ENCODE measurements at places on chromosomes 2 and 18.

DNA sequence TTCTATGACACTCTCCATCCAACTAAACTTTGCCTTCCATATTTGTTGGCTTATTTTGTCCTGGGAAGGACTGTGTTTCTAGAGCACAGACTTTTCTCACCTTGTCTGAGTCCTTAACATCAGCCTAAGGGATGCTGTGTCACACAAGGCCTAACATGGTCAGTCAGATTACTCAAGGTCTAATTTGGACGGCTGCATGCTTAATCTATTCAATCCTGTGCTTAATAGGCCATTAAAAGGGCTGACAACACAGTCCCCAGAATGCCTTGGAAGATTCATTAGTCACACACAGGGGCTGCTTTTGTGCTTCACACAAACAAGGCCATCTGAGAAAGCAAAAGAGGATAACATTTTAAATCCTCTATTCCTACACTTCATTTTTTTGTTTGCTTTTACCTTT lies 84.0 kb downstream of the DYNAP start:
- DNase-seq, result no peak

DNA sequence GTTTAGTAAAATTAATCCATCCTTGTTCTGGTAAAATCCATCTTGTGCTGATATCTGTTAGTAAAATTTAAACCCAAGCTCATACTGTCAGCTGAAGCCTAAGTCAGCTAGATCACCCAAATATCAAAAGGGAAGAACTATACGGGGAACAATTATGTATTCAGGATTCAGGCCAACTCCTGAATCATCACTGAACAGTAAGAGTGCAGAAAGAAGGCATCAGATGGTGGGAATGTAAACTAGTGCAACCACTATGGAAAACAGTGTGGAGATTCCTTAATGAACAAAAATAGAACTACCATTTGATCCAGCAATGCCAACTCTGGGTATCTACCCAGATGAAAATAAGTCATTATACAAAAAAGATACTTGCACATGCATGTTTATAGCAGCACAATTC lies 81.8 kb downstream of the RAPGEF4 start:
- DNase-seq, result no peak

GRCh38 chr2:50991602-50992001 lies 40.3 kb downstream of the NRXN1 start:
- DNase-seq, result no peak

DNA sequence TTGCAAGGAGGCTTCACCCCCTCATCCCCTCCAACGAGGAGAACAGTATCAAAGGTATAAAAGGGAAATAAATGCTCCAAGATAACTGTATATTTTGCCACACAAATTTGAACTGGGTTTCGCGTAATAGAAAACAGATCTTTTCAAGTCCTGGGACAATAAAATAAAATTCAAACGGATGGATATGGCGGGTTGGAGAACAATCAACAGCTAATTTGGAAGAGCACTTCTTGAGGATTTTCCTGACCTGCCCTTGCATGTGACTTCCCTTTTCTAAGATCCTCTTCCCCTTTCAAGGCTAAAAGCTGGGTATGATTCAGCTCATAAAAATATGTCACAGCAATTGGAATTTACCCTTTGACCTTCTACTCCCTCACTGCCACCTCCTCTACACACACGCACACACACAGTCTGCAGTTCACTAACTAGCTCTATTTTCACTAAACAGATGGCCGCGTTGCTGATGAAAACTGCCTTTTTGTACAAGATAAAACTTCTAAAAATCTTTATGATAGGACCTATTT lies 386.9 kb downstream of the FIGN start:
- no peak for DNase-seq

DNA sequence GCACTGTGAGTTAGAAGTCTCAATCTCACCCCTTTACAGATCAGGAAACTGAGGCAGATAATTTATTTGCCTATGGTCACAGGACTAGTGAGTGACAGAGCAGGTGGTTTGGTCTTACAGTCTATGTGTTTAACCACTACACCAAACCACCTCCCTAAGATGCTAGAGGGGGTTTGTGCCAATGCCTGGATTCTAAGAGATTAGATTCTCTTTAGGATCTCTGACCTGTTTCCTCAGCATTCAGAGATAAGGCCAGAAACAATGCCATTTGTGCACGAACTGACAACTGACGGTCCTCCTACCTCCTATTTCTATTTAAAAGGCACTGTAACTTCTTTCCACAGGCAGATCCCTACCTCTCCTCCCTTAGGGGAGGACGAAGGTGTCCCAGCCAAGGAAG lies 2.3 kb upstream of the SLC20A1 start:
- no peak for DNase-seq

DNA sequence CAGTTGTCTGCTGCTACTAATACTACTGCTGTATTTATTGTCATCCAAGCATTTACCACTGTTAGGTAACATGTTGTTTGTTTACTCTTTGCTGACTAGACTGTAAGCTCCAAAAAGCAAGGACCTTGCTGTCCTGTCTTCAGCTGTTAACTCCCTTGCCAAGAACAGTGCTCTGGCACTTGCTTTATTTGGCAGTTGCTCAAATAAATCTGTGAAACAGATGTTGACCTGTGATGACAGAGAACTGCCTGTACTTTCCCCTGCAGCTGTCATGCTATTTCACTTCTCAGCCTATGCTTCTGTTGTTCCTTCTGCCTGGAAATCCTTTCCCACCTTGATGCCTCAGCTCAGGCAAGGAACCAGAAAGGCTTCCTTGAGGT lies 181.2 kb downstream of the ATAD2B start:
- DNase-seq, result no peak

DNA sequence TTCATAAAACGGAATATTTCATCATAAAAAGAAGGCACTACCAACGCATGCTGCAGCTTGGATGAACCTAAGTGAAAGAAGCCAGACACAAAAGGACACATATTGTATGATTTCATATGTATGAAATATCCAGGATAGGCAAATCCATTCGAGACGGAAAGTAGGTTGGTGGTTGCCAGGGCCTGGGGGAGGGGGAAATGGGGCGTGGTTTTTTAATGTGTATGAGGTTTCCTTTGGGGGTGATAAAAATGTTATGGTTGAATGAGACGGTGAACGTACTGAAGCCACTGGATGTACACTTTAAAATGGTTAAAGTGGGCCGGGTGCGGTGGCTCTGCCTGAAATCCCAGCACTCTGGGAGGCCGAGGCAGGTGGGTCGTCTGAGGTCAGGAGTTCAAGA lies 20.0 kb upstream of the SPATA3 start:
- DNase-seq, result no peak

- no peak for DNase-seq
Measured at GRCh38 chr2:238320648-238321281, 447 bp downstream of the TRAF3IP1 start.

DNA sequence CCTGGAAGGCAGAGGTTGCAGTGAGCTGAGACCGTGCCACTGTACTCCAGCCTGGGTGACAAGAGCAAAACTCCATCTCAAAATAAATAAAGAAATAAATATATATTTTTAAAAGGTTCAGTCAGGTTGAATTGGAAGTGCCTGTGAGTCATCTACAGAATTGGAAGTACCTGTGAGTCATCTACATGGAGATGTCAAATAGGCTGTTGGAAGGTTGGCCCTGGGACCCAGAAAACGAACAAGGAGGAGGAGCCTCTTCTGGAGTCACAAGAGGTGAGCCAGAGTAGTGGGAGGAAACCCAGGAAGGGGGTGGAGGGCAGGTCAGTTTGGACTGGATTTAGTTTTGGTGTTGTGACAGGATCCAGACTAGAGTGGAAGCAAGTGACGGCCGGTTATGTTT lies 15.2 kb upstream of the SCYGR1 start:
- peak; percentile 26 for DNase-seq

DNA sequence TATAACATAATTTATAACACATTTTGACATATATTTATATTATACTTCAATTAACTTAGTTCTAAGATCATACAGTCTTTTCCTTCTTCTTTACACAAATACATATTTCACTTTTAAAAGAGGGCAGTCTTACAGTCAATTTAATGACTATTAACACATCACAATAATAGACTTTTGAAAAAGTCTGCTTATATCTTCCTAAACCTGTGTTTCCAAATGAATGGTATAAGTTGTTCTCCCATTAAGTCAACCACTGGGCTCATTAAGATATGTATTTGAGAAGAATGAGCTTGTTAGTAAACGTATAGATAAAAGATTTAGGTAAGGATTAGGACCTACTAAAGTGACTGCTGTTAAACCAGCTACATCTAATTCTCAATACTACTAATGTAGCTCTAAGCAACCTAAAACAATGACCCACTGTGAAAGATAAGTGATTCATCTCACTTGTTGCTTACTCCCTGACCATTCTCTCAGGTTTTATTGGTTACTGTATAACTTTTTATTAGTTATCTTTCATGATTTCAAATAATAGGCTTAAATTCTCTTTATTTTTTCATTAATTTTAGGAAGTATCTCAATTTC lies 27.0 kb downstream of the SLC40A1 start:
- no peak for DNase-seq

DNA sequence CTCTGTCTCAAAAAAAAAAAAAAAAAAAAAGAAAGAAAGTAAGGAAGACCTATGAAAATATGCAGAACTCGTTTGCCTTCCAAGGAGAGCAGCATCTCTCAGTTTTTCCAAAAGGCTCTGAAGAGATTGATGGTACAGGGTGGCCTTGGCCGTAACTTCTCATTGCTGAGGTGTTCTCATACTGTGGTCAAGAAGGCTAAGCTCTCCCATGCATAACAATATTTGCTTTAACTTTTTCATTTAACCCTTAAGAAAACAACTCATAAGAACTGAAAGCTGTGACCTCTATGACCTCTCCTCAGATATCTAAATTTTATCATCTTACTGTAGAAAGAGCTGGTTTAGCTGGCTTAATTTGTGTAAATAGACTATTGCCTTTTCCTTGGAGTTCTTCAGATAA lies 37.1 kb upstream of the GATA6 start:
- DNase-seq, result no peak

- DNase-seq, result no peak
Measured at GRCh38 chr2:96245609-96246390, 20.0 kb downstream of the TMEM127 start.

GRCh38 chr2:118865106-118865505 lies 17.7 kb upstream of the EN1 start:
- peak; percentile 16 for DNase-seq

- no peak for DNase-seq
Measured at GRCh38 chr18:57727952-57728807, 74.9 kb downstream of the ATP8B1 start.

- no peak for DNase-seq
Measured at GRCh38 chr18:22303927-22304326, 113.8 kb downstream of the CTAGE1 start.

GRCh38 chr2:195595825-195596224 lies 61.2 kb upstream of the SLC39A10 start:
- no peak for DNase-seq

DNA sequence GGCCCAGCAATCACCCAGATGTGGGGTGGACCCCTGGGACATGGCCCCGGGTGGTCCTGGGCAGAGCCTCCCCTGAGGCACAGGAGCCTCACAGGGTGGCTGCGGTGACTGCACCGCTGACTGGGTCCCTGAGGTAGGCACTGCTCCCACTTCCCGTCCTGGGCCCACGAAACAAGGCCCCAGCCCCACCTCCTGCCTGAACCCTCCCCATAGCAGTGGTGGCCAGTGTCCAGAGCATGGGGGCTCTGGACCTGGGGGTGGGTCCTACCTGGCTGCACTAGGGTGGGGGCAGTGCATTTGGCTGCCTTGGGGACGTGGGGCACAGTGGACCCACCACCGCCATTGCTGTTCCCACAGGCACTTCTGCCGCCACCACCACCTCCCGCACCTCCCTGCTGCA lies 39.4 kb downstream of the TDRD15 start:
- DNase-seq, result no peak

DNA sequence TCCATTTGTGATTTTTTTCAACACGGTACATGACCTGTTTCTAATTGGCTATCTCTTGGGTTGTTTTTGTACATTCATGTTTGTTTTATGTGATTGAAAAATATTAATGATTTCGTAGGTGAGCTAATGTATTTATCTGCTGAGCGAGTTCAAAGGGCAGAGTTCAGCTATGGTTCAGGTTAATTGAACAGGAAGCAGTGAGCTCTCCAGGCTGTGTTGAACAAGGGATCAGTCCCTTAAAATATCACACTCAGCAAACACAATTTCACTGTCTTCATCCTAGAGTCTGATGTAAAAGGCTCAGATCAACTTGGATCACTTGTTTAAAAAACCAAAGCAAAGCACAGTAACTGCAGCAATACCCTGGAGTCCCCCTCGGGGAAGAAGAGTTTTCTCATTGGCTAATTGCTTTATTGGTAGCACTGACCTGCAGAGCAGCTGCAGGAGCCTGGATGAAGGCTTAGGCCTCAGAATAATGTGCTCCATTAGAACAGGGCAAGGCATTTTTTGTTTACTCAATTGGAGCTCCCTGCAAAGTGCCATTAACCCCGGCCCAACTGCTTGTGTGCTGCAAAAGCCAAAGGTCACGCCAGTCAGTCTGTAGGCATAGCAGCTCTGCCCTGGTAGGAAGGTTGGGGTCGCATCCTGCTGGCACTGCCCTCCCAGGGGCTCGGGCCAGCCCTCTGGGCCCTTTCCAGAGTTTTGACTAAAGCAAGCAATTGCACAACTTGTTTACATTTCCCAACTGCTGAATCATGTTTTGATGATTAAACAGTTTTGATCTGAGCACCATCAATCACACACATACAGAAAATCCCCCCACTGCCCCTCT lies 10.5 kb downstream of the ONECUT2 start:
- no peak for DNase-seq

GRCh38 chr2:28463893-28464292 lies 32.0 kb upstream of the PLB1 start:
- DNase-seq, result no peak

GRCh38 chr18:8951491-8951890 lies 151.0 kb upstream of the NDUFV2 start:
- no peak for DNase-seq

- DNase-seq, result peak; percentile 59
Measured at GRCh38 chr2:172098650-172099471, 3.8 kb downstream of the DLX2 start.

DNA sequence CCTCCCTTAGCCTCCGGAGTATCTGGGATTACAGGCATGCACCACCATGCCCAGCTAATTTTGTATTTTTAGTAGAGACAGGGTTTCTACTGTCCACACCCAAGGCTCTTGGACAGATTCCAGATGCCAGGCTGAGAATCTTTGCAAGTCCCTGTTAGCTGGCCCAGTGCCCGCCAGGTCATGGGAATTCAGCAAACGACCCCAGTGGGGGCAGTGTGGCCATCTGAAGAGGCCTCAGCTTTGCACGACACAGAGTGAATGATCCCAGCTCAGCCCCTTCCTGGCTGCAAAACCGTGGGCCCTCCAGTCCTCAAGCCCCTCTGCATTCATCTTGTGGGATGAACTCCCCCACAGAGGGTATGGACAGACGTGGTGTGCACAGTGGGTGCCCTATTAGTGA lies 179.5 kb upstream of the ID2 start:
- DNase-seq, result no peak

Measured in activated CD4-positive, alpha-beta T cell treated with anti-CD3 and anti-CD28 coated beads for 48 hours (primary cell).